Foreskin fibroblast (primary cell): ENCODE measurements at places on chromosomes 2 and 18.

GRCh38 chr18:54263904-54264336, 5.4 kb upstream of the POLI start:
- DNase-seq: no peak

DNA sequence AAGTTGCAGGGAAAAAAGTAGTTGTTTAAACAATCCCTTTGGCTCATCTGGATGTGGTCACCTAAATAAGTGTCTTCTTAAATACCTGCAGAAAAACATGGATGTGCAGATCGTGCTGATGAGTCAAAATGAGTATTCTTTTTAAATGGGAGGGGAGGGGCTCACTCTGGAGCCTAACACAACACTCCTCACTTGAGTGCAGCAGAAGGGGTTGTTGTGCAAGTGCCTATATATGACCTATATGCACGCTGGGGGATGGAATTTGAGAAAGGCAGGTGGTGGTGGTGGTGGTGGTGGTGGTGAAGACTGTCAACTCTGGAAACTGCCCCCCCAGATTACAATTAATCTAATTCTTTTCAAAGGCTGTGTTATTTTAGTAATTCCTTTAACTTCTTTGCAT, 77.9 kb upstream of the FAM124B start:
- no peak for DNase-seq

DNA sequence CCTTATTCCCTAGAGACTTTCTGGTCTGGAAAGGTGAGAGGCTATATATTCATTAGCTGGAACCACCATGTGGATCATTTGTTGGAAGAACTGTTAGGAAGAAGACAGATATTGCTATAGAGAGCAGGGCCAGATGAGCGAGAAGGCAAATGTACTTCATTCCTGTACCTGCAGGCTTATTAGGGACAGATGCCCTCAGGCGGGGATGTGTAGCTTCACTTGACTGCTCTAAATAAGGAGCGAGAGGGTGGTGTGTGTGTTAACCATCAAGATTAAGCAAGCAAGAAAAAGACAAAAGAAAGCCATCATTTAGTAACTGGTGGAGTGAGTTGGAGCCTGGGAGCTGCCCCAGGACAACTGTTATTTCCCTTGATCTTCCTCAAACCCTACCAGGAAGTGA, 36.4 kb downstream of the NEDD4L start:
- no peak for DNase-seq

GRCh38 chr2:218149098-218149497, 17.7 kb downstream of the CXCR1 start:
- DNase-seq: no peak

DNA sequence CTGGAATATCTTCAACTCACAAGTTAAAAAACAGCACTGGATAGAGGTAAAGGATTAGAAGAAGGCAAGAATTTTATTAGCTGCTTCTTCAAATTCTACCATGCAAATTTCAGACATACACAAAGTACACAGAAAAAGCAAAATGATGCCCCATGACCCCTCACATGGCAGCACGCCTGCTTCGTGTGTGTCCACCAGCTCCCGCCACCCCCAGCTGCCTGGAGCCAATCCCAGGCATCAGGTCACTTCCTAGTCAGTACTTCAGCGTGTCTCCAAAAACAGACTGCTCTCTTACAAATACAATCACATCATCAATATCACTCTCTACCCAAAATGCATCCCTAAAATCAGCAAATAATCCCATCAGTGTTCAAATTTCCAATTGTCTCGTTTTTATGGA, 35.8 kb downstream of the IMPA2 start:
- DNase-seq: no peak

DNA sequence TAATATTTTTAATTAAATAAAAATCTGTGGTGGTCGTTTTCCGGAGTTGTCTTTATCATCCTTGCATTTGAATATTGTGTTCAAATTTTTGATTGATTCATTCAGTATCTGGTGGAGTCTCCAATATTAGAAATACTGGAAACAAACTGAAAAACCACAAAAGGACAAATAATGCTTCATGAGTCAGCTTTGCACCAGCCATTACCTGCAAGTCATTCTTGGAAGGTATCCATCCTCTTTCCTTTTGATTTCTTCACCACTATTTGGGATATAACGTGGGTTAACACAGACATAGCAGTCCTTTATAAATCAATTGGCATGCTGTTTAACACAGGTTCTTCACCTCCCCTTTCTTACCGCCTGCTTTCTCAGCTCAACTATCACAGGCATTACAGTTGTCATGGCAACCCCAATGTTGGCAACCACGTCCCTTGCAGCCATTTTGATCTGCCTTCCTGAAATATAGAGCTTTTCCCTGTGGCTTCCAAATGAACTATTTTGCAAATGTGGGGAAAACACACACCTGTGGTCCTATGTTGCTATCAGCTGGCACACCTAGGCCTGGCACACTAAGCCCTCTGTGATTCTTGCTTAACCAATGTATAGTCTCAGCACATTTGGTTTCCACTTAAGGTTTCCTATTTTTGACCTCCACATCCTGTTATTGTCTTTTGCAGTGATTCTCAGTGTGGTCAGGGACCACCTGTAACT, 6.5 kb downstream of the CTLA4 start:
- DNase-seq: no peak

DNA sequence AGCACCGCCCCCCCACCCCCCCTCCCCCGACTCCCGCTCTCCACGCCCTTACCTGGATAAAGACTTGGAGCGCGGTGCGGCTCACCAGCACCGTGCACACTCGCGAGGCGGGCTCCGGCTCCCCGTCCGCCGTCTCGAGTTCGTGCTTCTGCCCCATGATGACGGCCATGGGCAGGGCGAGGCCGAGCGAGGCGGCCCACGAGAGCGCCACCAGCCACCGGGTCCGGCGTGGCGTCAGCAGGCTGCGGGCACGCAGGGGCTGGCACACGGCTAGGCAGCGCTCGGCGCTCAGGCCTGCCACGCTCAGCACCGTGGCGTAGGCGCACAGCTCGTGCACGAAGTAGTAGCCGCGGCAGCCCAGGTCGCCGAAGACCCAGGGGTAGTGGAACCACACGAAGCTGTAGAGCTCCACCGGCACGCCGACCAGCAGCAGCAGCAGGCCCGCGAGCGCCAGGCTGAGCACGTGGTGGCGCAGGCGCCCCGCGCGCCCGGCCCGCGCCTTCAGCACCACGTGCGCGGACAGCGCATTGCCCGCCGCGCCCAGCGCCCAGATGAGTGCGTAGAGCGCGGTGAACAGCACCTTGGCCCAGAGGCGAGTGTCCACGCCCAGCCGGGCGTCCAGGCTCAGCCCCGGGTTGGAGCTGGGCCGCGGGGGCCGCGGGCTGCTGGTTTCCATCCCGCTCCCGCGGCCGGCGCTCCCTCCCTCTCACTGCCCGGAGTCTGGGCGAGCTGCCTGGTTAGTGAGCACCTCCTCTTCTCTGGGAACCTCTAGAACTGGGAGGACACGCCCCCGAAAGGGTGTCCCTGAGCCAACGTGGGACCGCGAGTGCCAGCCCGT, at the start of gene NTSR2:
NTSR2 (minus strand) TSS at position 742 of the 838 bp plus-strand sequence; CDS start at position 676, 66 bp downstream.
- peak; percentile 46 for DNase-seq

DNA sequence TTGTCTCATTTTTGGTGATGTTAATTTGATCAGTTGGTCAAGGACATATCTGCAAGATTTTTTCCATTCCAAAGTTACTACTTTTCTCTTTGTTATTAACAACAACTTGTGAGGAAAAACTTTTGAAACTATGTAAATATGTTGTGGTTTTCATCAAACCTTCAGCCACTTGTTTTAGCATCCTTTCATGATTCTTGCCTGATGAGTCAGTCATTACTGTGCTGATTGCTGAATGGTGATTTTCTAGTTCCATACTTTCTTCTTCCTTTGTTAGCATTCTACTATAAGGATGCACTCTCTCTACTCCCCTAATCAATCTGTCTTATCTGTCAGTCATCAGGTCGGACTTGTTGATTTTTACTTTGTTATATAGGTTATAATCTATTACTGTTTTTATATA, 10.9 kb downstream of the TMEM87B start:
- peak; percentile 77 for DNase-seq

DNA sequence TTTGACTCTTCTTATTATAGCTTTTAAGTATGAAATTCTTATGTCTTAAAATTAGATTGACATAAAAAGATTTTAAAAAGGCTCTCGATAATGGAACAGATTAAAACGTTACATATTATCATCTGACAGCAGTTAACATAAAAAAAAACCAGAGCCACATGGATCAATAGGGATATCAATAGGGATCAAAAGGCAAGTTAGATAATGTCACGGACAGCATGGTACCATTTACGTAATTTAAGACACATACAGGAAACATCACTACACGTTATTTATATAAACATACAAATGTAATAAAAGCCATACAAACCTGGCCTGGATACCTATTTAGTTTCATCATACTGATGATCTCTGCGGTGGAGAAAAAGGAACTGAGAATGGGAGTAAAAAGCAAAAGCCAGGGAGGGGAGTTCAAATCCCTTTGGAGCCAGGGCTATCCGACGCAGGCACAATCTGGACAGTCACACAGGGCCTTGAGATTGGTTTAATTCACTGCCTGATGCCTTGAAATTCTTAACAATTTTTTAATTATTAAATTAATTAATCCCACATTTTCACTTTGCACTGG, 227.2 kb downstream of the AFF3 start:
- no peak for DNase-seq

DNA sequence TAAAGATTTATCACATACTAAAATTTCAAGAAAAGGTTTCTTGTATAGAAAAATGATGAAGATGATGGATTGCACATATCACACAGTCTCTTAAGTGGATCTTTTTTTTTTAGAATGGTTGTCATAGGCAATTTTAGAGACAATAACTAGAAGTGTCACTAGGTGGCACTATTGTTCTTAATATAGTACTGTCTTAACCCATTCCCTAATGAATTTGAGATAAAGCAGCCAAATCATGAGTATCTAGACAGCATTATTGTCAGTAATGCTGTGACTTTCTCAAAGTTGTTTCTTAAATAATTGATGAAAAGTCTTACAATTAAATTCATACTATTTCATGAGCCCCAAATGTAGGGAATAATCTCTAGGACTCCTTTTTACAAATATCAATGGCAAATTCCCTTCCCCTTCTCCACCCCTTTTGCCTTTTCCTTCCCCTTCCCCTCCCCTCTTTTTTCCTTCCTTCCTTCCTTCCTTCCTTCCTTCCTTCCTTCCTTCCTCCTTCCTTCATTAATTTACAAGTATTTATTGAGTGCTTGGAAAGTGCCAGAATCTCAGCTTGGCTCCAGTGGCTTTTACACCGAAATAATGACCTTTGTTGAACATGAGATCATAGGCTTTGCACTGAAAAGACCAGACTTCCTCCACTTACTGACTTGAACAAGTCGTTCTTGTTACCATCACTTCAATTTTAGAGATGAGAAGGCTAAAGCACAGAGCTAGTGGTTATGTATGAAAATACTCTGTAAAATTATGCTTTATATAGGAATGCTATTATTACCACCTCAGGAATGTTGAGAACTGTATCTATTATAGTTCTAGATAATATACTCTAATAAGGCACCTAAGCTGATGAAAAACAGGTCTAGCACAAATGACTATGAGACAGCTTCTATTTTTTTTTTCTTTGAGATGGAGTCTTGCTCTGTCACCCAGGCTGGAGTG, 19.8 kb downstream of the MYL12B start:
- peak; percentile 65 for DNase-seq

DNA sequence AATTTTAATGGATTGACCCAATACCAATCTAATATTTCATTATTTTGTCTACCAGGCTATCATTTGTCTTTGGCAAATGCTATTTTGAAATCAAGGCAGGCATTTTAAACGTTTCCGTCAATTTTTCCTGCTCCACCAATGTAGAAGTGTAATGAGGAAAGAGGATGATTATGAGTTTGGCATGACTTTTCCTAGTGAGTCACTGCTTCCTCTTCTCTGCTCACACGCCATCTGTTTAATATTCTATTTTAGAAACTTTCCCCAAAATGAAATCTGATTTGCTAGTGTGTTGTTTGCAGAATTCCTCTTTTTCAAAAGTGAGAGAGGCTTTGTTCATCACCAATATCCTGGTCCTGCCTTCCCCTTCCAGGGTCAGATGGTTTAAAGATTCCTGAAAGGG, 42.5 kb upstream of the PID1 start:
- peak; percentile 87 for DNase-seq

DNA sequence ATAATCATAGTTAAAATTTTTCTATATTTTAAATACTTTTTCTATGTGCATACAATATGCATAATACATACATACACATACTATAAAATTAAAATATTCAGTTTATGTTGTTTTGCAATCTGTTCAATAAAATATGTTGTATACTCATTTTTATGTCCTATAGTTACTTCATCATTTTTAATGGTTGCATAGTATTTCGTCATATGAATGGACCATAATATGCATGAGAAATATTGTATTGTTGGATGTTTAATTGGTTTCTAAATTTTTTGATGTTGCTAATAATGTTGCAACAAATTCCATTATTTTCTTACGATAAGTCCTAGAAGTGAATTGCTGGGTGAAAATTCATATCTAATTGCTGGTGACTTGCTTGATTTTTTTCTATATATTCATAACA, 211.5 kb upstream of the GCFC2 start:
- DNase-seq: no peak
